WTC11 (cell line): ENCODE measurements at places on chromosomes 12 and 14.
A peak's percentile ranks its signal among the peaks of the same experiment; 100 is the strongest.

GRCh38 chr12:130336723-130337487, 782 bp upstream of the PIWIL1 start:
- no peak for DNase-seq

DNA sequence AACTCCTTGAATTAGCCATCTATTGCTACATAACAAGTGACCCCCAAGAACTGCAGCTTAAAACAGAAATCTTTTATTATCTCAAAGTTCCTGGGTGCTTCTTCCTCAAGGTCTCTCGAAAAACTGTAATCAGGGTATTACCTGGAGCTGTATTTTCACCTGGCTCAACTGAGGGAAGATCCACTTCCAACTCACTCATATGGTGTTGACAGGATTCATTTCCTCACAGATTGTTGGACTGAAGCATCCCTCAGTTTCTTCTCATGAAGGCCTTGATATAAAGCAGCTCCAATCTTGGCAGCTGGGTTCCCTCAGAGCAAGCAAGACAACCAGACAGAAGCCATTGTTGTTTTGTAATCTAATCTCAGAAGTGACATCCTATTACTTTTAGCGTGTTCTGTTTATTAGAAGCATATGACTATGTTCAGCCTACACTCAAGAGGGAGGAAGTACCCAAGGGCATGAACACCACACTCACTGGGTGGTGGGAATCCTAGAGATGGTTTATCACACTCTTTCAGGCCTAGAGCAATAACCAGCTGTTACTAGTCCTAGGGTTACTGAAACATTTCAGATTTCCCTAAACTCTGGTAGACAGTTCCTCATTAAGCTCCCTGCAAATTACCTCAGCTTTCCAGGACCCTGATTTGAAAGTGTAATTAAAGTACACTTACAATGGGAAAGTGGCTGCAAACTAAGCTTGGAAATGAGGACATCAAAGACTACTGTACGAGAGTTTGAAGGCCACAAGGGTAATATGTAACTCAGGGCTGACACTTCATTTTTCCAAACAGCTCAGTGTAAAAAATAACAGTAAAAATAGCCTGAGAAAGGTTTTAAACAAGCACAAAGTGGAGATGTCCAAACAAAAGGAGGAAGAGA, 222.2 kb downstream of the SEC23A start:
- DNase-seq, result no peak

- DNase-seq, result no peak
Observed at GRCh38 chr12:40020261-40020691, 85.6 kb downstream of the SLC2A13 start.

DNA sequence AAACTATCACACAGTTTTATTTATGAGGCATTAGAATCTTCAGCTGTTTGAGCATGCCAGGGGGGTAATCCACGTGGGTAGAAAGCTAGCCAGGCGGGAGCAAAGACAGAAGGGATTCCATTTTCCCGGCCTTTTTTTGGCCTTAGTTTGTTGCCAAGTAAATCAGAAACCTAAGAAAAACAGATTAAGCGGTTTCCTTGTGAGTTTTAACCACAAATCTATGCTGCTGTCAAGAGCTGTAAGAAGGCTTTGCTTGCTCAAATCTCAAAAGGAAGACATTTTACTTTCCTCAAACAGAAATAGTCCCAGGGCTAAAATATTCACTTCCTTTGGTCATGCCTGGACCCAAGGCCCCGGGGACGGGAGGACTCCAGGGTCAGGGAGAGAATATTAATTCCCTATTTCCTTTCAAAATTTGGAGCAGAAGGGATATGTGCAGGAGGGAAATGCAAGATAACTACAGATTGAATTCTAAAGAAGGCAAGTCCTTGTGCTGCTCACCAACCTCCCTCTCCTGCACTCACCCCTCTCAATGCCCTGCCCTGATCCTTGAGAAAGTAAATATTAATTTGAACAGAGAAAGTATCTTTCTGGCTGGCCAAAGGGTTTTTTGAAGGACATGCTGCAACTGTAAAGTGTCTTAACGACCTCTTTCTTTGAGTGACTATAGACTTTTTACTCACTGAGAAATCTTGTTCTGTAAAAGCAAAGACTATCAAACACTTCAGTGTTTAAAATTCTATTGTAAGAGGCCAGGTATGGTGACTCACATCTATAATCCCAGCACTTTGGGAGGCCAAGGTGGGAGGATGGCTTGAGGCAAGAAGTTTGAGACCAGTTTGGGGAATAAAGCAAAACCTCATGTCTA, 75.7 kb downstream of the HSD17B6 start:
- DNase-seq, result no peak

DNA sequence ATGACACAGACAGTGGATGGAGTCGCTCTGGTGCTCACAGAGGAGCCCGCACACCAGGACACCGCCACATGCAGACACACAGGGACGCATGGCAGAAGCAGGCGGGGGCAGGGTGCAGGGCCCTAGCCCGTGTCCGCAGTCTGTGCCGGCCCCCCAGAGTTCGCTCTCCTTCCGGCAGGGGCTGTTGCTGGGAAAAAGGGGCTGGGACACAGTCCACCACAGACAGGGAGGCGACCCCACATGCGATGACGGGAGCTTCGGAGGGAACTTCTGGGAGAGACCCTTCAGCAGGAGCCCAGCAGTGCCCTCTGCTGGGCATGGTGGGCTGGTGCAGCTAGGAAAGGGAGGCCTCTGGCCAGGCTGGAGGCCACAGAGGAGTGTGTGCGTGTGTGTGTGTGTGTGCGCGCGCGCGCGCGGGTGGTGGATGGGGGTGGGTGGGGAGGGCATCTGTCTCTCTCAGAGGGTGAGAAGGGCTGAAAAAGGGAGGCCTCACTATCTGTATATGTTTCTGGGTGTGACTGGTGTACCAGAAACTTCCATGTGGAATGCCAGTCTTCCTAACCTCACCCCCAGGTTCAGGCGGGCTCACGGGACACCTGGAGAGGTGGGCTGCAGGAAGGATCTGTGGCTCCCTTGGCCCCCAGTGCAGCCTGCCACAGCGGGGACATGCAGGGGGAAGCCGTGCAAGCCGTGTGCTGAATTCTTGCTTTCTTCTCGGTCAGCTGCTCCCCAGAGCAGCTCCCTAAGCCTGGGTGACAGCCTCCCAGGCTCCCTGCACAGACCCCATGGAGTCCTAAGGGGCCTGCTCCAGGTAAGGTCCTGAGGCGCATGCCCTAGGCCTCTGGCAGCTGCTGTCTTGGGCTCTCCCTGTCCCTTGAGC, 60.7 kb downstream of the PLEKHG3 start:
- peak; percentile 86 for DNase-seq

- no peak for DNase-seq
Observed at GRCh38 chr12:95216711-95217376, 423 bp downstream of the FGD6 start.
